Naive thymus-derived CD4-positive, alpha-beta T cell (primary cell): ENCODE measurements at places on chromosomes 6 and 20. TPM values are rescaled to one million over a fixed set of nuclear protein-coding genes. Genes with fewer than 3 reads are reported as not detected.

UBE2C gene
- 127 and 129 TPM in 2 replicates for total RNA-seq

ARMC2 gene
- total RNA-seq, result 7.9 TPM

- no peak for DNase-seq
Measured at GRCh38 chr6:44989391-44989790, 338.7 kb upstream of the RUNX2 start.

PRPH2 gene
- not detected in 2 replicates for total RNA-seq

GRCh38 chr6:3944246-3944645, 95.1 kb downstream of the FAM50B start:
- no peak for DNase-seq

PGM3 gene
- 22.1 TPM for total RNA-seq

RBCK1 gene
- 152 and 153 TPM in 2 replicates for total RNA-seq

DNA sequence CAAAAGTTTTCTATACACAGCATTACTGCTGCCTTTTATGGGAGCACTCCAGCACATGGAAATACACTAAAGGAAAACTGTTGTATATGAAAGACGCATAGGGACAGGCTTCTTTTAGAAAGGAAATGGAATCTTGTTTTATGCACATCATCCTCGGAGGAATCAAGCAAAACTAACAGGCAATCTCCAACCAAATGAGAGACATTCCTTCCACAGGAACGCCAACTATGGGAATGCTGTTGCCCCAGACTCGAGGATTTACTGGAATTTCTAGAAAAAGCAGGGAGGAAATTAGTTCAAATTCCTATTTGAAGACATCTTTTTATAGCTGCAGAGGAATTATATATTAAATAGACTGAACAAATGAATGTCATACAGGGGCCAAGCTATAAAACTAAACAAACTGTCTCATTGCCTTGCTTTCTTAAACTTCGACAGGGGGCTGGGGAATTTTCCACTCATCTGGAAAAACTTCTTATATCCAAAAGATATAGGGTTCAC, 52.2 kb downstream of the LYRM4 start:
- no peak for DNase-seq

- no peak for DNase-seq
Measured at GRCh38 chr6:111199935-111200334, 112.6 kb downstream of the SLC16A10 start.

DNA sequence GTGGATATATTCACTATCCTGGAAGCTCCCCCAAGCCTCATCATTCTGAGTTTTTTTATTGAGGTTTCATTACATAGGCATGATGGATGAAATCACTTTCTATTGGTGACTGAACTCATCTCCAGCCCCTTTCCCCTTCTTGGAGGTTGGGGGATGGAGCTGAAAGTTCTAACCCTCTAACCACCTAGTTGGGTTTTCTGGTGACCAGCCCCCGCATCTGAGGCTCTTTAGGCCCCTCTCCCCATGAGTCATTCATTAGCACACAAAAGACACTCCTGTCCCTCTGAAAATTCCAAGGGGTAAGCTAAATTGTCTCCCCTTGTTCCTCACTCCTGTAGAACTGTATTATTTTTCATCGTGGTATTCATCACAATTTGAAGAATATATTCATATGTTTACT, 33.3 kb downstream of the GFRA4 start:
- DNase-seq, result no peak

CPNE5 gene
- total RNA-seq, result 2.1 TPM

GRCh38 chr6:35512740-35513139, at the start of gene TULP1:
Gene TULP1 (minus strand): TSS chr6:35512896. CDS start chr6:35512858, 38 bp downstream.
- no peak for DNase-seq

DNA sequence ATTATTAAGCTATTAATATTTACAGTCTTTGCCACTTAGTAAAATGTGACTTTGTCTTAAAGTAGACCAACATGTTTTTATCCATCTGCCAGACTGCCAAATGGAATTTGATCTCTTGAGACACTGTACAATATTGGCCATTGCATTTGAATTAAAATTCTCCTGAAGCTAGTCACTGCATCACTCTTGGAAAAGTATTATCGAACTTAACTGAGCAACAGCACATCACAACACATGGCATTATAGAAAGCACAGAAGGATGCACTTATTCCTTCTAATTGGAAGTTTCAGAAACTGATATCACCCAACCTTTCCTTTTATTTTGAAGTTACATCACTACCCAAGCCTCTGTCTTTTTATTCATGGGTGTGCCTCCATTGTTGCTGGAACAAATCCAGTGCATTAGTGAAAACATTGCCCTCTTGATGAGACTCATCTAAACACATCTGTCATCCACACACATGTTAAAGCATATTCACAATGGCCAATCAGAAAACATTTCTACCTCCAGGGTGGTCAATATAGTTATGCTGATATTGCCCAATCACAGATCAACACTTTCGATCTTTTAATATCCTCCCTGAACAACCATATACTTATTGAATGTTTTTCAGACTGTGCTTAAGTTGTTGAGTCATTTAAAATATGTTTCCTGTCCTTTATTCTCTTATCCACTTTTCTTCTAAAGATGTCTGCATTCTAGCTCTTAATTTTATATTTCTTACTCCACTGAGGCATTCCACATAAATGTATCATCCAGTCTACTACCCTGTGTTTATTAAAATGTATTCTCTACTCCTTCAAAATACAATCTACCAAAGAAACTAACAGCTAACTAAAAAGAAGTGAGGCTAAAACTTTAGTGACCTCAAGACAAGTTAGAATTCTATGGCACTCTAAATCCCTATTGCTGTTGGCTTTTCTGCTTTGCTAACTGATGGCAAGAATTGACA, 535.0 kb downstream of the RFPL4B start:
- DNase-seq, result no peak

BICRAL gene
- 25.1 and 26.2 TPM in 2 replicates for total RNA-seq

SLC18B1 gene
- 16.0 TPM for total RNA-seq

DNA sequence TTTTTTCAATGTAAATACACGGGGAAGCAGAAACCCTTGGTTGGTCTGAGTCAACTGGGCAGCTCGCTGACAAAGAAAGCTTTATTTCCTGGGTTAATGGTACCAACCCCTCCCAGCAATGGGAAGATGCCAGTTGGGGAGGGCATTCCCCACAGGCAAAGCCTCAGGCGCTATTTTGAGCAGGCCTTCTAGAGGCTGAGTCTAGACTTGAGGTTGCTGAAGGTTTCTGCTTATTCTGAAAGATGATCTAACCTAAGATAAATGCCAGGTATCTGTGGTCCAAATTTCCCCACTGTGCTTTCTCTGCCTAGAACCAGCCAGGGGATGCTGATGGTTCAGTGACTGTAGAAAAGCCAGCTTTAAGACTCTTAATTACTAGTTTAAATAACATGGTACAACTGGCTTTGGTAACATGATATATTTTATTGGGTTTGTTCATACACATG, 172.5 kb upstream of the JARID2 start:
- DNase-seq, result no peak

DNA sequence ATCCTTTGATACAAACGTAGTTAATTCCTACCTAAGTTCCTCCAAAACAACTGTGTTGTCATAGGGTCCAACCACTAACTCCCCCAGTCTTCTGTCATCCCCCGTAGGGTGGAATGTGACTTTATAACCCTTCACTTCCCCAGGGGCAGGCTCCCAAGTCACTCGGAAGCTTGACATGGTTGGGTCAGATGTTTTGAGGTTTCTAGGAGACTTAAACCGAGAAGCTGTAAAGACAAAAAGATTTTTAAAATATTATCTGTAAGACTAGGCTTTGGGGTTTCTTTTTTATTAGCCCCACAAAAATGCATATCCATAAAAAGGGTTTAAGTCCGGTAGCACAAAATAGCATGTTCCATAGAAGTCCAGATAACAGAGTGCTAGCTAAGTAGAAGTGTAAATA, 50.2 kb downstream of the COL12A1 start:
- no peak for DNase-seq

CGA gene
- not detected for total RNA-seq

DNA sequence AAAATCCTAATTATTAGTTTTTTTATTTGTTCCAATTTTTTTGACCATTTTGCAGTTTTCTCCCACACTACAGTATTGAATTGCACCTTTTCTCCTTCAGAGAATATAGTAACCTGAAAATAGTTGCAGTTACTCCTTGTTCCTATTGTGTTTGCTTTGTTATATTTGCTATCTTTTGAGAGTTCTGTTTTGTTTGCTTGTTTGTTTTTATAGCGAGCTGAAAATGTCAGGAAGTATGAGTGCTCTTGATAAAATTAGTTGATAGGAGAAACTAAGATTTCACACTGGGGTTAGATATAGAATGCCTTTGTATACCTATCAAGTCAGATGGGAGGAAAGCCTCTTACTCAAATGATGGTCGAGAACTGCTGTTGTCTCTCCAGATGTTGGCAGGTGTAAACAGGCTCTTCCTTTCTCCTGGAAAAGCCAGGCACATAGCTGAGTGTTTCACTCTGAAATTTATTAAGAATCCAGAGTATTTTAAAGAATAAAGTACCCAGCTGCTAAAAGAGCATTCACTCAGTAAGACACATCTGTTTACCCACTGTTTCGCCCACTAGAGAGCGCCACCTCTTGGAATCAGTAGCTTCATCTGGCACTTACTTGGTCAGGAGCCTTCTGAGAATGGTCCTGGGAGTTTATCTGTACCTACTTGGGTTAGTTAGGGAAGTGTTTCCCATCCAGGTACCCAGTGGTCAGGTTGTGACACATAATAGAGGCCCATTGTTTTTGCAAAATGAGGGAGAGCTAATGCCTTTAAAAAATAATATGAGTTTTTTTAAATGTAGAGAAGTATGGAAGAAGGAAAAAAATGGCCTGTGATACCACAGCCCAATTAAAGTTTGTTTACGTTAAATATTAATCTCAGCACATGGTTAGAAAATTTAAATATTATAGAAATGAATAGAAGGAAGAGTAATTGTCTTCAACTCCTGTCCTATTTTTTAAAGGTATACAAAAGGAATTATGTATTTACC, 11.2 kb downstream of the NT5DC1 start:
- no peak for DNase-seq

DNA sequence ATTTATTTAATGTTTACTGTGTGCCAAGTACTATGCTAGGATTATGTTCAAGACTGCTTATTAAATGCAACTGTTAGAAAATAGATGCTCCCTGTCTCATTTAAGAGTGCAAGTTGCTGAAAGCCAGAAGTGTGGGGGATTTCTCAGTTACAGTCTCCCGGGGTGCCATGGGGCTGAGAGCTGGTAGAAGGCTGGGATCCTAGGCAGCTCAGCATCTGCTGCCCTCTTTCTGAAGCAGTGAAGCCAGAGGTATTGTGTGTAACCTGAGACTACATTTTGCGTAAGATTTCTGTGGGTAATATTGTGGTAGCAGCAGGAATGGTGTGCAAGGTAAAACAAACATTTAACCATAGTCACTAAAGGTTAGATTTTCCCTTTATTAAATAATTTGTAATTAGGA, 120.6 kb downstream of the AKAP7 start:
- no peak for DNase-seq

- no peak for DNase-seq
Measured at GRCh38 chr20:18647777-18648176, 59.9 kb downstream of the DTD1 start.

RAB44 gene
- total RNA-seq, result not detected

- DNase-seq, result no peak
Measured at GRCh38 chr6:150940941-150941340, 75.4 kb downstream of the MTHFD1L start.

- DNase-seq, result no peak
Measured at GRCh38 chr6:26295691-26296555, 69.1 kb upstream of the BTN3A2 start.

GRCh38 chr20:19015351-19016139, 196.9 kb upstream of the SLC24A3 start:
- DNase-seq, result no peak

DNA sequence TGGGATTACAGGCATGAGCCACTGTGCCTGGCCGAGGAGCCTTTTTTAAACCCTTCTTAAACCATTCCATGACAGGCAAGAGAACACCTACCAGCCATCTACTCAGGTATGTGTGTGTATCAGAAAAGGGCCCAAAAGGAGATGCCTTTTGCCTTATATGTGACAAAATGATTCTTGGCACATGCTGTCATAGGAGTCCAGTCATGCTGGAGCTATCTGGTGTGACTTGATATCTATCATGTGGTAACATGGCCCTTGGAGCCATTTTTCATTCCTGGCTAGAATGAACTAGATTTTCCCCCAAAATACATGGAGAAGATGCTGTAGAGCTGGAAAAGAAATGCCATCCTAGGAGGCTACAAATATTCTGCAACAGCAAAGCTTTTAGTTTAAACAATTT, 129.1 kb downstream of the DST start:
- DNase-seq, result no peak
